Right hindlimb (tissue), 1 donor: ENCODE measurements at places on chromosomes 3 and 15.

DNA sequence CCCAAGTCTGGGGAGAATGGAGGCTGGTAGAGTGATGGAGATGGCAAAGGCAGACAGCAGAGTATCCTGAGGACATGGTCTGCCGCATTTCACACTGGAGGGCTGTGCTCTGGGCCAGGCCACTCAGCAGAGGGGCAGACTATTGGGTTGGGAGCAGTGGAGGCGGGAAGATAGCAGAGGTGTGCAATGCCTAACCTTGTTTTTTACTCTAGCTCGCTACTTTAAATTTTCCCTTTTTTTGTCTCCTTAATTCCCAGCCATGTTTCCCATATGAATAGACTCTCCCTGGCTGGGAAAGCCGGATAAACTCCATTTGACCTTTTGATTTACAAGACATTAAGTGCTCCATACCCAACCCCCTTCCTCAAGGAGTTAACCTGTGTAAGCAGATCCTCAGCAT lies 33.5 kb upstream of the ST6GAL1 start:
- no peak for DNase-seq

GRCh38 chr3:129119365-129120100 lies 2.1 kb downstream of the RAB43 start:
- no peak for DNase-seq

DNA sequence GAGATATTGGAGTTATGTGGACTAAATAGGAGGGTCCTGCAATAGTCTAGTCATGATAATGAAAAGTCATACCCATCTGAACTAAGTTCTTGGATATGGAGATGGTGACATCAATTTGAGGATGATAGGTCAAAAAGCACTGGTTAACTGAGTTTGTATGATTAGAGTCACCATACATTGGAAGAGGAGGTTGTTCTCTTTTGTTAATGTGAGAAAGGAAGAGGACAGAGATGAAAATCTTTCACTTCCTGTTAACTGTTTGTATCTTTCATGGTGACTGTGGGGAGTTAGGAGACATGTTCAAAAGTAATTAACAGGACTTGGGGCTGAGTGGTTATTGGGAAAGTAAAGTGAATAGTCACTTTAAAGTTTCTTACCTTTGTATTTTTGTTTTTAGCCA lies 11.1 kb downstream of the TMEM62 start:
- no peak for DNase-seq

DNA sequence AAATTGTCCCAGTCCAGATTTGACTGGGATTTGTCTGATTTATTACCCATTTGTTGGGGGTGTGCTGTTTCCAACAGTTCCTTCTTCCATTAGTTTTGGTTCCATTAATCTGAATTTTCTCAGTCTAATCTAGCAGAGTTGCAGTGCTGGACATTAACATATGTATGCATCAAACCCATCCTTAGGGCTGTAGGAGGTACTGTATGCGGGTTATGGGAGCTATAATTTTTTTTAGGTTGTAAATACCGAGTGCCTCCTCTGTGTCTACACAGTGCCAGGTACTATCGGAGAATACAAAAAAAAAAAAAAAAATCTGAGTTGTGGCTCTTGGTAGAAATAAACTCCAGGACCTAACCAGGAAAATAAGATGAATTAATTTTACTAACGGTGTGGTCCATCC lies 133.8 kb downstream of the LIPC start:
- DNase-seq: no peak

DNA sequence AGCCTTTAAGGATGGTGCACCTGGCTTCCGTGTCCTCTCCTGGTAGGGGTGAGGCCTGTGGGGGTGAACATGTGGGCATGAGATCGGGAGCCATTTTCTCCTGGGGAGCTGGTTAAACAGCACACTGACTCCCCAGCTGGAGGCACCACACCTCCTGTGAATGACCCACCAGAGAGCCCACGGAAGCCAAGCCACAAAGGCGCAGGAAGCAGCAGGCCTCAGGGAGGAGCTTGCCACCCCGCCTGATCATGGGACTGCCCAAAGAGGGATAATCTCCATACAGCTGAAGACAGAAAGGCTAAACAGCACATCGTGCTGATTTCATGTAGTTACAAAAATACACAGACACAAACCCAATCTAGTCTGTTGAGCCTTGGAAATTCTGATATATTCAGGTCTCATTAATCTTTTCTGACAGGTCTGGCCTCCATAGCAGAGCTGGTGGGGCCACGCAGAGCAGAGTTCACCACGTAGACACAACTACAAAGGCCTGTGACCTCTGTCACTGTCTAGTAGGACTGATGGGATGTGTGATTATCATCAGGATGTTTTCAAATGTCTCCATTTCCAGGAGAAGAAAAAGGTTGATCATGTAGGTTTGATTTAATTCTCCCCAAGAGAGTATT lies 75.2 kb downstream of the DUT start:
- DNase-seq: no peak
